ENCODE measurements at places on chromosomes 7 and 10. TPM values are rescaled to one million over a fixed set of nuclear protein-coding genes. Genes with fewer than 3 reads are reported as not detected.

GRCh38 chr7:1279041-1279440 lies 46.4 kb downstream of the UNCX start:
- no peaks in the 10 kb centered on the region for H3K27me3 ChIP-seq
- DNase-seq = no peak
- H3K36me3 ChIP-seq = no peaks in the 10 kb centered on the region
- H3K4me1 ChIP-seq = no peaks in the 10 kb centered on the region

GRCh38 chr10:101047268-101047667 lies 14.5 kb upstream of the KAZALD1 start:
- H3K27ac ChIP-seq = no peak overlapping the region
- H3K4me3 ChIP-seq = no peak overlapping the region
- peaks cover 30% of the 10 kb centered on the region for H3K27me3 ChIP-seq
- peaks cover 6% of the 10 kb centered on the region for H3K4me1 ChIP-seq

DNA sequence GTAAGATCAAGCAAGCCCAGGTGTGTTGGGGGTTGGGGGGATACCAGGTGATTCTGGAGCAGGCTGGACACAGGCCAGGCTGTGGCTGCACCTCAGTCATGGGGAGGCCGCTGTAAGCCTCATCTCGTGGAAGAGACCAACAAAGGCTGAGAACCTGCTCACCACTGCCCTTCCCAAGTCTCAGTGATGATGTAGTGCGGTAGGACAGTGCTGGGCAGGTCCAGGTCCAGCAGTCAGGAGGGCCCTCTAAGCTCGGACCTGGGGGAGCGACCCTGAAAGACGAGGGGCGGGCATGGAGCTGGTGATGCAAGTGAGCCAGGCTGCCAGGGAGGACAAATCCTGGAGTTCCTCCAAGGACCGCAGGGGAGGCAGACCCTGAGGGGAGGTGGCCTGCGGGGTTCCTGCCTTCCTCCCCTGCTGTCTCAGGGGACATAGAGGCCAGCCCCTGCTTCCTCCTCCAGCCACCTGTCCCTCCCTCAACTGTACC lies 3.3 kb upstream of the PWWP2B start:
- DNase-seq = no peak
- no peaks in the 10 kb centered on the region for H3K36me3 ChIP-seq
- H3K27me3 ChIP-seq = no peaks in the 10 kb centered on the region
- H3K4me1 ChIP-seq = no peaks in the 10 kb centered on the region
- H3K4me3 ChIP-seq = no peak overlapping the region

The NYAP1 gene
- 0.41 TPM for total RNA-seq

DNA sequence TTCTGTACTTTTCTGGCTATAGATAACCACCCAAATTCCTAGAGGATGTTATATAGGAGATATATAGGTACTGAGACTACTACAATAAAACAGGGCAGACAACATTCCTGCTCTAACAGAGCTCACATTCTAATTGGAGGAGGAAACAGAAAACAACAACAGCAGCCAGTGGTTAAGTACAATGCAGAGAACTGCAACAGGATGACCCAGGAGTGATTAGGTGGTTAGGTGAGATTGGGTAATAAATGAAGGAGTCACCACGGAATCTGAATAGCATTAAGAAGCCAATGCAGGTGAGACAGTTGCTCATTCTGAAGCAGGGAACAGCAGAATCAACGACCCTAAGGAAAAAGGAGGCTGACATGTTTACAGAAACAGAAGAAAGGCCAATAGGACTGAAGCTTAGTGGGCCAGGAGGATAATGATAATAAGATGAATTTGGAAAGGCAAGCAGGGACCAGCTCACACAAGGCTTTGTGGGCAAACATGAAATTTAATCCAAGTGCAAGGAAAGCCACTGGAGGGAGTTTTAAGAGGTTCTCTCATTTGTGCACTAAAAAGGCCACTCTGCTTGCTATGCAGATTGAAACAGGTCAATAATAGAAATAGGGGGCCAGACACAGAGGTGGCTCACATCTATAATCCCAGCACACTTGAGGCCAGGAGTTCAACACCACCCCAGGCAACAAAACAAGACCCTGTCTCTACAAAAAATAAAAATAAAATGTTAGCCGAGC lies 16.9 kb upstream of the REEP3 start:
- no peak overlapping the region for H3K4me3 ChIP-seq
- H3K27me3 ChIP-seq = no peaks in the 10 kb centered on the region
- peaks cover 2% of the 10 kb centered on the region for H3K4me1 ChIP-seq
- H3K36me3 ChIP-seq = no peaks in the 10 kb centered on the region
- H3K27ac ChIP-seq = no peak overlapping the region

The ALKBH4 gene
- 14.0 TPM for total RNA-seq

The VAX1 gene
- not detected for total RNA-seq

The WDFY4 gene
- 13.3 TPM for total RNA-seq

- H3K27ac ChIP-seq = no peak overlapping the region
- no peaks in the 10 kb centered on the region for H3K27me3 ChIP-seq
- H3K4me1 ChIP-seq = no peaks in the 10 kb centered on the region
- no peaks in the 10 kb centered on the region for H3K36me3 ChIP-seq
- H3K4me3 ChIP-seq = no peak overlapping the region
These were observed 229.1 kb downstream of the GFRA1 start for GRCh38 chr10:116043861-116044260.

The TAS2R5 gene
- total RNA-seq = 2.5 TPM

DNA sequence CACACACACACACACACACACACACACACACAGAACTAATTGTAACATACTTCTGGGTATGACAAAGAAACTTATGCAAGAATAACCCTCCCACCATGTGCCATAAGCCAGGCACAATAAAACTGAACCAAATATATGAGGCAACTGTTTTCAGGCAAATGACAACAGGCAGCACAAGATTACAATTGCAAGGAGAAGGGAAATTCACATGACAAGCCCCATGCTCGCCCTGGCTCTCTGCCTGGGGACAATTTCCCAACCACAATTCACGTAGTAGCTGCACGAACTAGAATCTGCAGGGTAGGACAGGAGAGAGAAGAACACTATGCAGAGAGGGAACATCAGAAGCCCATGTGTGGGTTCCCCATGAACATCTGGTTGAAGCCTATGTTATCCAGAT lies 143.3 kb downstream of the CALN1 start:
- H3K4me3 ChIP-seq = no peak overlapping the region
- H3K36me3 ChIP-seq = no peaks in the 10 kb centered on the region
- DNase-seq = no peak
- no peaks in the 10 kb centered on the region for H3K4me1 ChIP-seq
- H3K27me3 ChIP-seq = no peaks in the 10 kb centered on the region

DNA sequence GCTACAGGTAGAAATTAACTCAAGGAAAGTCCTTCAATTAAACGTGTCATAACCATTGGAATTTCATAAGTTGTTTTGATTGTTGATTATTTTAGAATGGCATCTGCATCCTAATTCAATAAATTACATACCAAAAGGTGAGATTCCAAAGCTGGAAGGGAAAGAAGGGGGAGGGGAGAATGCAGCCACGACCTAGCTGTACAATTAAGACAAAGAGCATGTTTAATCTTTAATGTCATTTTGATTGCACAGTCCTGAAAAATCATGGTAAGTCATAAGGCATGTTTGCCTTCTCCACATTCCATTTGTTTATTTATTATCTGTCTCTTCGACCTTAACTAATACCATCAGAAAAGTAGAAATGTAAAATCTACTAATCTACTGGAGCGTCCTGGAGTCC lies 358.1 kb downstream of the FRMD4A start:
- H3K36me3 ChIP-seq = no peaks in the 10 kb centered on the region
- DNase-seq = no peak
- no peaks in the 10 kb centered on the region for H3K27me3 ChIP-seq
- peaks cover 7% of the 10 kb centered on the region for H3K4me1 ChIP-seq
- H3K27ac ChIP-seq = no peak overlapping the region

GRCh38 chr7:11006291-11006690 lies 32.6 kb downstream of the PHF14 start:
- H3K27me3 ChIP-seq = no peaks in the 10 kb centered on the region
- H3K4me1 ChIP-seq = no peaks in the 10 kb centered on the region
- H3K27ac ChIP-seq = no peak overlapping the region
- H3K4me3 ChIP-seq = no peak overlapping the region

DNA sequence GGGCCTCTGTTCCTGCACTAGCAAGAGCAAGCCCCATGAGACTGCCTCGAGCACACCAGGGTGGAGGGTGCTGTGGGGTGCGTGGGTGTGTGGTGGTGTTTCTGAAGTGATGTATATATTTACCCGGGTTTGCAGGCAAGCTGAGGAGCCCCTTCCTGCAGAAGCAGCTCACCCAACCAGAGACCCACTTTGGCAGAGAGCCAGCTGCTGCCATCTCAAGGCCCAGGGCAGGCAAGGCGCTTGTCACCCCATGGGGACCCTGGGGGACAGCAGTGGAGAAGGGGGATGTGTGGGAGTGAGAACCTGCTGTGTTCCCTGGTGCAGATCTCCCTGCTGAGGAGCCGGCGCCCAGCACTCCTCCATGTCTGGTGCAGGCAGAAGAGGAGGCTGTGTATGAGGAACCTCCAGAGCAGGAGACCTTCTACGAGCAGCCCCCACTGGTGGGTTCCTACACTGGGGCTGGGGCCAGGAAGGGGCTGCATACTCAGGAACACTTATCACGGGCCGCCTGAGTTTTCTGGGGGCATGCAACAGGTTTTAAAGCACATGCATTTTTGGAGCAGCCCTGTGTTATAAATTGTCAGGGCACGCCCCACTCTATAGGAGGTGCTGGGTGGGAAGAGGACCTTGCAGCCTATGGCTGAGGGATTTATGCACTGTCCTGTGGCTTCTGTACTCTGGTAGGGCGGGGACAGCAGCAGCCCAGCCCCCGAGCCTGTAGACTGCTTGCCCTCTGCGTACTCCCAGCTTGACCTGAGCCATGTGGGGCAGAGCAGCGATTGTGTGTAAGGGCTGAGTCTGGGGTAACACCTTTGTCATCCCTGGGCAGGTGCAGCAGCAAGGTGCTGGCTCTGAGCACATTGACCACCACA lies 5.9 kb downstream of the PGAM2 start:
- peaks cover 4% of the 10 kb centered on the region for H3K36me3 ChIP-seq
- H3K4me3 ChIP-seq = no peak overlapping the region

The HOXA6 gene
- 22.0 TPM for total RNA-seq

DNA sequence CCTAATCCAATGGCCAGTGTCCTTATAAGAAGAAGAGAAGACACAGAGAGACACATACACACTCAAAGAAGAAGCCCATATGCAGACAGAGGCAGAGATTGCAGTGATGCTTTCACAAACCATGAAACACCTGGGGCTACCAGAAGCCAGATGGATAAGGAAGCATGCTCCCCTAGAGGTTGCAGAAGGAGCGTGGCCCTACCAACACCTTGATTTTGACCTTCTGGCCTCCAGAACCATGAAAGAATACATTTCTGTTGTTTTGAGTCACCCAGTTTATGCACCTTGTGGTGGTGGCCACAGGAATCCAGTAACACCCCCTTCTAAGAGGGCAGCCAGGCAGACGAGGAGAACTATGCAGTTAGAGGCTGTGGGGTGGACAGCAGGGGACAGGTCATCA lies 43.5 kb downstream of the AOC1 start:
- H3K4me1 ChIP-seq = no peaks in the 10 kb centered on the region
- DNase-seq = no peak
- no peaks in the 10 kb centered on the region for H3K36me3 ChIP-seq
- H3K27me3 ChIP-seq = no peaks in the 10 kb centered on the region

DNA sequence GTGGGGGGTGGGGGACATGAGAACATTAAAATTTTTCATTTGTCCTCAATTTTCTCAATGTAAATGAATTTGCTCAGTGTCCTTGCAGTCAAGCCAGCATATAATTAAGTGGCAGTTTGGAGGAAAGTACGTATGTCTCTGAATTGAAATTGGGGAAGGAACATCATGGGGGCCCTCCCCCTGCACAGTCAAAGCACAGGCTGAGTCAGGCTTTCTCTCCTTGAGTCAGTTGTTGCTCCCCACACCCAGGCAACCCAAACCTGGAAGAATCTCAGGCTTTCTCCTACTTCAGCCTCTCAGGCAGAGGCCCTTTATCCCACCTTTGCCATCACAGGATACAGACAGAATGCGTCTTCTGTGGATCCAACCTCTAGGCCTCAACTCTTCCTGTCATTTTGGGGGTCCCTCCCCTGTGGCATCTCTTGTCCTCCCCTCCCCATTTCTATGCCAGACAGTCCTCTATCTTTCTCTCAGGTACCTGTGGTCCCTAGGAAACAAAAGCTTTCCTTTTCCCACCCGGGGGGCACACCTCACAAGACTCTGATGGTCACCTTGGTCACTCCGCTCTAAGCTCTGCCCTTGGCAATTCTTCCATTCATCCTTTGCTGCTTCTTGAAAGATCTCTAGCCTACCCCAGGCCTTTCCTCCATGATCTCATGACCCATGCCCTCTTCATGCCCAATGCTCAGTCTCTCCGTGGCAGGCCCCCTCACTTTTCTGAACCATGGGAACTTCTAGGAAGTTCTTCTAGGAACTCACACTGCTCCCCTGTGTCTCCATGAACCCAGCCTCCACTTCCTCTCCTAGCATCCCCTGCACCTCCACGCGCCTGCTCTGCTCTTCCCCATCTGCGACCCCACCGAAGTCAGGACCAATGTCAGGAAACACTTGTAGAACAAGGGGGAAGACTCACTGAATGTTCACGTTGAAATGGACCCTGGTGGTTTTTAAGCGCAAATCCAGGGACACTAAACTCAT lies 40.4 kb downstream of the CREB3L2 start:
- no peak for DNase-seq
- H3K4me3 ChIP-seq = no peak overlapping the region
- no peaks in the 10 kb centered on the region for H3K36me3 ChIP-seq
- no peaks in the 10 kb centered on the region for H3K27me3 ChIP-seq

The TLL2 gene
- total RNA-seq = 0.98 TPM

GRCh38 chr7:157502701-157503111 lies 165.9 kb downstream of the DNAJB6 start:
- H3K27me3 ChIP-seq = no peaks in the 10 kb centered on the region
- no peaks in the 10 kb centered on the region for H3K4me1 ChIP-seq
- no peak for DNase-seq
- H3K27ac ChIP-seq = no peak overlapping the region

The GPR15LG gene
- 0.44 TPM for total RNA-seq

DNA sequence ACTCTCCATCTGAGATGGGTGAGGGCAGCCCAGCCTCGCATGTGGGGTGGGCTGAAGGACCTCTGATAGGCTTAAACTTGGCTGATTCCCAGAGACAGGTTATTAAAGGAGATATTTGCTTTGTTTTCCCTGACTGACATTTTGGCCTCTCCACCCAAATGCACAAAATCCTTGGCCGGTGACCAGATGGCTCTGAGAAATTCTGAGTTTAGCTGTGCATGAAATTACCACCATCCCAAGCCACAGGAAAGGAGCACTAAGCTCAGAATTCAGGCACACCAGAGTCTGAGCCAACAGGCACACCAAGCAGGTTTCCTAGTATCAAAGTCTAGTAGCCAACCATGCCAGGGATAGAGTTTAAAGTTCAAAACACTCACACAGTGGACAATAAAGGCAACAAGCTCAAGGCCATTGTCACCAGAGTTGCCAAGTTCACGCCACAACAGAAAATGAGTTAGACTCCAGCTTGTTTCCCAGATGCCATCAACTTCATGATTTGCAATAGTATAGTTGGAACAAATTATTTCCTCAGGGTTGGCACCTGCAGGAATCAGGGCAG lies 387.6 kb downstream of the KCNMA1 start:
- DNase-seq = no peak
- no peak overlapping the region for H3K4me3 ChIP-seq
- H3K4me1 ChIP-seq = no peaks in the 10 kb centered on the region
- no peaks in the 10 kb centered on the region for H3K36me3 ChIP-seq
- no peak overlapping the region for H3K27ac ChIP-seq
